ENCODE measurements at places on chromosomes 2 and 18.

- DNase-seq = no peak
These were observed 17.8 kb upstream of the TMEM131 start for GRCh38 chr2:98013407-98014042.

DNA sequence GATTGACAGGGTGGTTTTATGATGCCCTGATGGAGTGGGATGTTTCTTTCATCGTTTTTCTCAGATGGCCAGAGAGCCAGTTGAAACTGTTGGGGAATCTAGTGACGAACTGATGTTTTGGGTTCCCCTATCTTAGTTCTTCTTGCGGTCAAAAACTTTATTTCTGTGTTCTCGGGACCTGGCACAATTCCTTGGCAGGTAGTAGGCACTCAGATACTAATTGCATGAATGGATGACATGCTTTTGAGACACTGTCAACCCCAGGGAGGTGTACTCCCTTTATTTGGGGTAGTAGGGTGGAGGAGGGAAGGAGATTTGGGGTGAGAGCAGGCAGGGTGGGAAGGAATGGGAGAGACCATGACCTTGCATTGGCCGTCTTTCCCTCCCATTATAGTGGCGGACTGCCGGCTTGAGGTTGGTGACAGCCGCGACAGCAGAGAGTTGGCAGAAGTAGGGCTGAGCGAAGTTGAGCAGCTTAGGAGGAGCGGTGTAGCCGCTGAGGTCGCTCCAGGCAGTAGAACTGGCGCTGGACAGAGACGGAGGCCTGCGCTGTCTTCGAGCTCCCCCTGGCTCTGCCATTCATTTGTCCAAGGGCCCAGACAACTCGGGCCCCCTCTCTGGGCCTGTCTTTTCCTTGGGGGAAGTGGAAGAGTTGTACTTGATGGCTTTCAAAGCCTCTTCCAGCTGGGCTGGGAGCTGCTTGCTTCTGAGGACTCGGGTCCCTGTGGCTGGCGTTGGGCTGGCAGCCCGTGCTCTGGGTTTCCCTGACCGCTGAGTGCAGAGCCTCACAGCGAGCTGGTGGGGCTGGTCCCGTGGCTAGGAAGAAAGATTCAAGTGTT lies 2.6 kb downstream of the TET3 start:
- DNase-seq = peak; percentile 79

- DNase-seq = no peak
These were observed 26.3 kb downstream of the FN1 start for GRCh38 chr2:215409331-215410127.

DNA sequence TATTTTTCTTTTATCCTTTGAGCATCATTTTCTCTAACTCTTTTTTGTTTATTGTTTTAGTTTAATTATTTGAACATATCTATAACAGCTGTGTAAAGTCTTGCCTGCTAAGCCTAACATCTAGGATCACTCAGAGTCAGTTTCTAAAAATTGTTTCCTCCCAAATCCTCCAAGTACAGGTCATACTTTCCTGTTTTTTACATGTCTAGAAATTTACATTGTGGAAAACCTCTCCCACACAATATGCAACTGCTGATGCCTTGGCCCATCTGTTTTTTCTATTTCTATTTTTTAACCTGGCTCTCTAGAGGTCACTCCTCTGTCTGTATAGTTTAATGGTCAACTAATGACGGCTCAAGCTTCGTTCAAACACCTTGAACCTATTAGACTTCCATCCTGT lies 261.0 kb downstream of the HRH4 start:
- DNase-seq = no peak

GRCh38 chr18:2896990-2897389 lies 50.2 kb downstream of the EMILIN2 start:
- no peak for DNase-seq

- no peak for DNase-seq
These were observed 16.5 kb upstream of the VIT start for GRCh38 chr2:36680012-36680411.

DNA sequence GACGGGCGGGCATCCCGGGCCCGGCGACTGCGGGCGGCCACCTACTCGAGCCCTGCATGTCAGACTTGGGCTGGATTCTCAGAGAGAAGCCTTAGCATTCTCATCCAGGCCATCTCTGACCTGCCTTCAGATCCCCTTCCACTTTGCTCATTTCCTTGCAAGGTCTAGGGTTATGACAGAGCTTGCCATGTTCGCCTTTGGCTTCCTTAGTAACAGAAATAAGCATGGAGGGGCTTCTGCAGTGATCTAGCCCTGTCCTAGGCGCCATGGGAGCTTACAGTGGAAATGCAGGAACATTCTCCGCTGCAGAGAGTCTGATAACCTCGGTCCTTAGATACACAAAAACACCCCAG lies 632 bp upstream of the ACVR1 start:
- no peak for DNase-seq

DNA sequence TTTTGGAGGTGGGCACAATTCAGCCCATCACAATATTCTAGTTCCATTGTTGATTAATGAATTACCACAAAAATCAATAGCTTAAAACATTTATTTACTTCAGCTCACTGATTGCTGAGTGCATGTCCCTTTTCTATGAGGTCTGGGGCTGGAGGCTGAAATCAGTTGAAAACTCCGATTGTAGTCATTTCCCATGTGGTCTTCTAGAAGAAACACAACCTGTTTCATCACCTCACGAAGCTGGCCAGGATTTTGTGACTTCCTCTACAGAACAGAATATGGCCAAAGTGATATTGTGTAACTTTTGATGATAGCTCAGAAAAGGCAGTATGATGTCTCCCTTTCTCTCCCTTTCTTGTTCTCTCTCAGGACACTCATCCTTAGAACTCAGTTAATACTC lies 44.1 kb upstream of the CYRIA start:
- DNase-seq = no peak

DNA sequence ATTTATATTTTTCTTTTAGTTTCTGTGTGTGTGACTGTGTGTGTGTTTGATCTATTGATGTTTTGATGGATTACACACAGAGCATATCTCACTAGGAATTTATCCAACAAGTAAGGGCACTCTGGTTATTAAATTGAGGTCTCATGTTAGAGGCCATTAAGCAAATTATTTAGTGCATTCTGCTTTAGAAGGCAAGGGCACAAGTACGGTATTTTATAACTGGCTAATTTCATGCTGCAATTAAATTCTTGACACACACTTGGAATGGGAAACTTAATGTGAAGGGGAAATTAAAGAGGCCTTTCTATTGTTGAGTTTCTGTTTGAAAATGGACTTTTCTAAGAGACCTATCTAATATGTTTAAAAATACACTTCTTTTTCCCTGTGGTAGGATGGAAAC lies 25.8 kb downstream of the NYAP2 start:
- DNase-seq = no peak

- no peak for DNase-seq
These were observed 1075.4 kb upstream of the ZEB2 start for GRCh38 chr2:145595296-145595695.

GRCh38 chr18:58562146-58562998 lies 66.5 kb downstream of the ALPK2 start:
- no peak for DNase-seq

DNA sequence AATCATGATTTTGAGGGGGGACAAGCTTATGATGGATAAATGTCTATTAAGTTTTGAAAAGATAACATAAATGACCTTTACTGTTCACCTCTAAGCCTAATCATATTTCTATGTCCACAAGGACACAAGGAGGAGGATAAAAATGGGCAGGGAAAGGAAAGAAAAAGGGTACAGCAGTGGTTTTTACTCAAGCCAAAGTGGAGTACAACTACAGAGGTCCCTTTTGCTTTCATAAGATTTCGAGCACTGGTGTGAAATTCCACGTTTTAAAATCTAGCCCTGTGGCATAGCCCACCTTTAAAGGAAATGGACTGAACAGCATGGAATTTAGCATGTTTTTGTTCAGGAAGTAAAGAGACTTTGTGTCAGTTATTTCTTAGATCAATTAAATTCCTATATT lies 19.2 kb downstream of the FN1 start:
- no peak for DNase-seq

DNA sequence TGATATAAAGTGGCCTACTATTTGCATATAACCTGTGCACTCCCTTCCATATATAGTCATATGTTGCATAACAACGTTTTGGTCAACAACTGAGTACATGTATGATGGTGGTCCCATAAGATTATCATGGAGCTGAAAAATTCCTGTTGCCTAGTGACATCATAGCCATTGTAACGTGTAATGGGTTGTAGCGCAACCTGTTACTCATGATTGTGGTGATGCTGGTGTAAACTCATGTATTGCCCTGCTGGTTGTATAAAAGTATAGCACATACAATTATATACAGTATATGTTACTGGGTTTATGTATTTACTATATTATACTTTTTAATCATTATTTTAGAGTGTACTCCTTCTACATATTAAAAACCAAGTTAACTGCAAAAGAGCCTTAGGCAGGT lies 144.8 kb upstream of the IL1R2 start:
- DNase-seq = no peak

DNA sequence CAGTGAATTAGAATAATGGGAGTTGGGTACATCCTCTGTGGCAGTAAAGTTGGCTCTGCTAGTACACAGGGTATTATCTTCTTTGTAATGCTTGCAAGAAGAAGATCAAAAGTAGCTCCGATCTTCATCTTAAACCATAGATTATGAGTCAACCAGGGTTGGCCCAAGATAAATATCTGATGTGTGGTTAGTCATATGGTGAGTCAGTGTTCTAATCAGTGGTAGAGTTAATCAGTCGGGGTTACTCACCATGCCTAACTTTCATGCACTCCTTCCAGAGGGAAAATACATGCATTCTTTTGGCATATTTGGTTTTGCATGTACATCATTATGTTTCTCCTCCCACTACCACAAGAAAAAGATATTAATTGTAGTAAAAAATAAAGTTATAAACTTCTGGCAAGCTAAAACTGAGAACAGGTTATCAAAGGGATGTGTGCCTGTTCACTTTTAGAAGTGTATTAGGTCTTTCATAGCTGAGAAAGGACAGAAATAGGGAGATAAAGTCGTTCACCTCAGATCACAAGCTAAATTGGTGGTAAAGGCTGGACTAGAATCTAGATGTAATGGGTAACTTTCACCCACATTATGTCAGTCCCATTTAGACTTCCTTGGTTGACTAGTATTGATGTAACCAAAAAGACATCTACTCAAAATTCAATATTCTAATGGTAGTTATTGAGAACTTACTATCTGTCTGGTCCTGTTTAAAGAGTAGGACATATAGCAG lies 684.4 kb downstream of the IRS1 start:
- DNase-seq = no peak

DNA sequence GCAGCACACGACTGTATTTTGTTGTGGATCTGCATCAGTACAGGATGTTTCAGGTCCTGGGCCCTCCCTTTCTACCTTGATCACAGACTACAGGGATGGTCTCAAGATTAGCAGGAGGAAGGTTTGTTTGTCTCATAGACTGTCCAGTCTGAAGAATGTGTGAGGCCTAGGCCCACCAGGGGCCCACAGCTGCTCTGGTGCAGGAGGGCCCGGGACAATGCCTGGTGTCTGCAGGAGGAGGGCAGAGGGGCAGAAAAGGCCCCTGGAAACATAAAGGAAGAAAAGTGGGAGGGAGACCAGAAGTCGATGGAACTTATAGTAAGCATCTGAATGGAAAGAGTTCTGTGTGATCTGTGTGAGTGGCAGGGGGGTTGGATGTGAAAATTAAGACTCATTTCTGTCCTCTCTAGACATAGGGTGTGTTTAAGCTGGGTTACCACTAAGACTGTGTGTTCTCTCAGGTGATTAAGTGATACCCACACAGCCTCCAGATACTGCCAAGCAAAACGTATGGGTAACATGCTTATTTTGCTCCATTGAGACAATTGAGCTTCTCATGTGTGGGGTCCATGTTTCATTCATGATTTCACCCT lies 33.4 kb upstream of the LPIN2 start:
- DNase-seq = no peak
